Naive thymus-derived CD4-positive, alpha-beta T cell (primary cell): ENCODE measurements at places on chromosomes 2 and 18.

GRCh38 chr2:172416447-172417058 lies 10.8 kb upstream of the ITGA6 start:
- H3K27me3 ChIP-seq = no peaks in the 10 kb centered on the region
- H3K4me3 ChIP-seq = no peak overlapping the region
- H3K4me1 ChIP-seq = no peaks in the 10 kb centered on the region

GRCh38 chr18:26865557-26865956 lies at the start of gene AQP4:
Gene AQP4 (minus strand): TSS chr18:26865707. CDS start chr18:26865689, 18 bp downstream.
- H3K27me3 ChIP-seq = no peaks in the 10 kb centered on the region
- H3K4me1 ChIP-seq = no peaks in the 10 kb centered on the region
- H3K4me3 ChIP-seq = no peak within 1 kb of the TSS
- no peaks in the 10 kb centered on the region for H3K36me3 ChIP-seq

DNA sequence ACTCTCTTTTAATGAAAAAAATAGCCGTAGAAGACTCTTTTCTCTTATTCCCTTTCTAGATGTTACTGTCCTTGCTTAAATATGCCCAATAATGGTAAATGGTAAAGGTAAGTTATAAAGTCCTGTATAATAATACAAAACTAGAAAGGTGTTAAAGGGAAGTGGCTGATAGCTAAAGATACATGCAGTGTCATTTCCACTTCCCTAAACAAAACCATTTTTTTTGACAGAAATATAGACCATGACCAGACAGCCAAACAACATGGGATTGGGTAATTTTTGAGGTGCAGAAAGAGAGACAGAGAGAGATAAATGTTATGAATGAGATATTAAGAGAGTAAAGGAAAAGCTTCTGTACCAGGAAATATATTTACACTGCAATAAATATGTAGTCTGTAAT lies 731.7 kb upstream of the REG3G start:
- H3K4me3 ChIP-seq = no peak overlapping the region
- no peak overlapping the region for H3K27ac ChIP-seq
- H3K27me3 ChIP-seq = no peaks in the 10 kb centered on the region
- no peak for DNase-seq
- no peaks in the 10 kb centered on the region for H3K4me1 ChIP-seq

DNA sequence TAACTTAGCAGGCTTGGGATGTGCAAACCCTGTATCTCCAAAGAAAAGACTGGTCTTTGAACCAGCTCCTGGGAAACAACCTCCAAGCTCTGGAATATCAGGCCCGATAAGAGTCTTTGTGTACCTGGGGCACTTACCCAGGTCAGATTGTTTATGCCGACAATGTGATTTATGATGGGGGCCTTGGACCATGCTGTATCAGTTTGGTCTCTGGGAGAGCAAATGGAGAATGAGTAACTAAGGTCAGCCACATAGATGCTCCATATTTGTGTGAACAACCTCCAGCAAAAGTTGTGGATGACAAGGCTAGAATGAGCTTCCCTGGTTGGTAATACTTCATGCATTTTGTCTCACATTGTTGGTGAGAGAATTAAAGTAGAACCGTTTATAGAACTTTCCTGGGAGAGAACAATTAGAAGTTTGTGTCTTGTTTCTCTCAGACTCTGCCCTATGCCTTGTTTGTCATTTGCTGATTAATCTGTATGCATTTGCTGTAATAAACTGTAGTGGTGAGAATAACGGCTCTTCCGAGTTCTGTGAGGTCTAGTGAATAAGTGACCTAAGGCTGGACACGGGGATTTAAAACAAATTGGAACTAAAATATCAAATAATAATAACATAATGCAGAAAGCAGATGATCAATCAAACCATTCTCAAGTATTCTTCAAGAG lies 259.1 kb downstream of the XIRP2 start:
- H3K4me1 ChIP-seq = no peaks in the 10 kb centered on the region
- no peaks in the 10 kb centered on the region for H3K36me3 ChIP-seq
- H3K4me3 ChIP-seq = no peak overlapping the region

DNA sequence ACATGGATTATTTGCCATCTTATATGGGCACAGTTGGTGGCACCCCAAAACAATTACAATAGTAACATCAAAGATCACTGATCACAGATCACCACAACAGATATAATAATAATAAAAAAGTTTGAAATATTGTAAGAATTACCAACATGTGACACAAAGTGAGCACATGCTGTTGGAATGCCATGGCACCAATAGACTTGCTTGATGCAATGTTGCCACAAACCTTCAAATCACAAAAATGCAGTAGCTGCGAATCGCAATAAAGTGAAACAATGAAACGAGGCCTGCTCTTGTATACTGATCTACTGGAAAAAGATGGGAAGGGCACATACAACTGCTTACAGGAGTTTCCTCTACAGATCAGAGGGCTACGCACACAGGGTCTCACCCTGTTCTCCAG lies 32.2 kb upstream of the AMMECR1L start:
- H3K4me1 ChIP-seq = no peaks in the 10 kb centered on the region
- DNase-seq = no peak
- H3K36me3 ChIP-seq = no peaks in the 10 kb centered on the region

DNA sequence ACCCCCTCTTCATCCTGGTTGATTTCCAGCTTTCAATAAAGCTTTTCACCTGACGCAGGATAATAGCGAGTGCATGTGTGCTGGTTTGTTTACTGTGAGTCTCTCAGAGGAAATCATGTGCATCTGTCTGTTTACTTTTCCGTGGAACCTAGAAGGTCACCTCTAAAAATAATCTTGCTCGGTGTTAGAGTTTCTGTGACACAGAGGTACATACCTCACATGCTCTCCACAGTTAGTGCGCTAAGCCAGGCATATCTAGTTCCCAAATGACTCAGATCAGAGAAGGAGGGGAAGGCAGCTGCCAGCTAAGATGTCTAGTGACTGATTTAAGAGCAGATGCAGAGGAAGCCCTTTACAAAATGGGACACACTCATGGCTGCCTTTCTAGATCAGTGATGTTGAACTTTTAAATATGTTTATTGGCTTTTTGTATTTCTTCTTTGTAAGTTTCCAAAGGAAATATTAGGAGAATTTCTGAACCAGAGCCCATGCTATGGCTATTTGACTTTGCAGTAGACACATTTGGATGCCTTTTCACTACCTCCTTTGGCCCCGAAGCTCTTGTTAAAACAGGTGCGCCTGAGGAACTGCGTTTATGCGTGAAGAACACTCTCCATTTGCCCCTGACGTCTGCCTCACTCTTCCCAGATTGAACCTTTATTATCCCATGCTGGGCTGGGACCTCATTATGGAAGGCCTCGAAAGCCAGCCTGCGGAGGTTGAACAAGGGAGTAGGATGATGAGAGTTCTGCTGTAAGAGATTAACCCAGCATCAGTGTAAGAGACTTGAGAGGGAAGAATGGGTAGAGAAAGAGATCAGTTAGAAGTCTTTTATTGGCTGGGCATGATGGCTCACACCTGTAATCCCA lies 145.6 kb downstream of the FAM161A start:
- no peak for DNase-seq
- no peaks in the 10 kb centered on the region for H3K36me3 ChIP-seq
- no peak overlapping the region for H3K4me3 ChIP-seq
- no peak overlapping the region for H3K27ac ChIP-seq

GRCh38 chr18:40987581-40987980 lies 967.5 kb upstream of the PIK3C3 start:
- no peaks in the 10 kb centered on the region for H3K4me1 ChIP-seq
- no peaks in the 10 kb centered on the region for H3K27me3 ChIP-seq
- no peaks in the 10 kb centered on the region for H3K36me3 ChIP-seq
